IMR-90 (cell line): ENCODE measurements at places on chromosomes 6 and 20. TPM values are rescaled to one million over a fixed set of nuclear protein-coding genes. Genes with fewer than 3 reads are reported as not detected.

Gene DUSP15
- not detected in 2 replicates for total RNA-seq

Gene TAPBP
- total RNA-seq = 12.5 and 13.1 TPM in 2 replicates

Gene SLC22A1
- total RNA-seq = 0.28 TPM in 1 of 2 replicates, not detected in the other

Gene MUCL3
- total RNA-seq = not detected in 2 replicates

Gene PRSS35
- total RNA-seq = 5.2 and 6.7 TPM in 2 replicates

Gene CAGE1
- total RNA-seq = under 0.01 TPM in 1 of 2 replicates, not detected in the other

Gene MLN
- total RNA-seq = not detected in 2 replicates

Gene SYNCRIP
- total RNA-seq = 59.3 and 120 TPM in 2 replicates

Gene FOXA2
- not detected in 2 replicates for total RNA-seq

Gene PRICKLE4
- not detected in 2 replicates for total RNA-seq

Gene TENT5A
- 10.8 and 16.9 TPM in 2 replicates for total RNA-seq

Gene C20orf202
- total RNA-seq = not detected in 2 replicates

Gene SYNDIG1
- total RNA-seq = not detected in 2 replicates

GRCh38 chr20:3323398-3323797 is 84.1 kb downstream of the DNAAF9 start:
- no peak for DNase-seq

- DNase-seq = peak; percentile 97
Observed at GRCh38 chr20:5654557-5654956, 95.6 kb upstream of the SHLD1 start.

DNA sequence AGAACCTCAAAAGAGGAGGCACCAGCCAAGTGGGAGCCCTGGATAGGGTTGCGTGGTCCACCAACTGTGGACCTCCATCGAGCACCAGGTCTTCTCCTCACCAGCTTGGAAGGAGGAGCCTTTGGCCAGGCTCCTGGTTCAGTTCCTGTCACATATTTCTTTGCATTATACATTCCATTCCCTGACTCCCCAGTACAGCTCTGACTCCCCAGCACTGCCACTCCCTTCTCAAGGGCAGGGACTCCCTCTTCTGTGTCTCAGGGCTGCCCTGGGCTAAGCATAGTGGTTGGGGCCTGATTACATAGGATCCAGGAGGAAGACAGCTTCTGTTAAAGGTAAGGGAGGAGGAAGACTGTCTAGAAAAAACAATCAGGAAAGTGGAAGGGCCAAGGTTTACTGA is 91.1 kb downstream of the MRPL14 start:
- no peak for DNase-seq

- peak; percentile 35 for DNase-seq
Observed at GRCh38 chr6:147949981-147950622, 392.5 kb upstream of the SASH1 start.

DNA sequence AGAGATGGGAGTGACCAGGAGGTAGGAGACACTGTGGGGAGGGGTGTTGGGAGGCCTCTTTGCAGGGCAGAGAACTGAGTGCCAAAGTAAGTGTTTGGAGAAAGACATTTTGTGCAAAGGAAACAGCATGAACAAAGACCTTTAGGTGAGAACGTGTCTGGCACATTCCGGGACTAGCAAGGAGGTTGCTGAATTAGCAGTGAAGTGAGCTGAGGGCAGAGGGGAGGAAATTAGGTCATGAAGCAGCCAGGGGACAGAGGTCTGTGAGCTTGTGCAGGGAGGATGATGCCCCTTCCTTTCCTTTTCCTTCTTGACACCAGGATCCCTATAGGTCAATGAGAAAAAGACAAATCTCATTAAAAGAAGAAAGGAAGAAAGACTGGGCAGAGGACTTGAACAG is 21.4 kb upstream of the AHCY start:
- no peak for DNase-seq

- DNase-seq = no peak
Observed at GRCh38 chr6:44631968-44632367, 244.5 kb downstream of the CDC5L start.

- DNase-seq = peak; percentile 98
Observed at GRCh38 chr20:4225745-4226144, 210.4 kb upstream of the RNF24 start.

DNA sequence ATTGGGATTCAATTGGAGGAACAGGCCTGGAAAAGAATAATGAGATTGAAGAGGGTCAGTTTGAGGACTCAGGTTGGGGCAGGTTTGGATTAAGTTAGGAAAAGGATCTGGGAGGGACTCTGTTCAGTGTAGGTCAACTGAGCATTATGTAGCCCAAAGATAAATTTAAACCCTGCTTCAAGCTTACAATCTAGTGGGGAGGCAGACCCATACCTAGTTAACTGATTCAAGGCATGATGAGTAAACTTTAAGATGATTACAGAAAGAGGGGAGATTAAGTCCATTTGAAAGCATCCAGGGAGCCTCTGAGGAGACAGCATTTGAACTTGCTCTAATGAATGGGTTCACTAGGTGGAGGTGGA is 11.4 kb upstream of the LTA start:
- DNase-seq = no peak

GRCh38 chr20:4187147-4187546 is 171.8 kb upstream of the RNF24 start:
- DNase-seq = no peak

GRCh38 chr6:27811451-27811772 is 100.8 kb downstream of the OR2B2 start:
- DNase-seq = no peak

DNA sequence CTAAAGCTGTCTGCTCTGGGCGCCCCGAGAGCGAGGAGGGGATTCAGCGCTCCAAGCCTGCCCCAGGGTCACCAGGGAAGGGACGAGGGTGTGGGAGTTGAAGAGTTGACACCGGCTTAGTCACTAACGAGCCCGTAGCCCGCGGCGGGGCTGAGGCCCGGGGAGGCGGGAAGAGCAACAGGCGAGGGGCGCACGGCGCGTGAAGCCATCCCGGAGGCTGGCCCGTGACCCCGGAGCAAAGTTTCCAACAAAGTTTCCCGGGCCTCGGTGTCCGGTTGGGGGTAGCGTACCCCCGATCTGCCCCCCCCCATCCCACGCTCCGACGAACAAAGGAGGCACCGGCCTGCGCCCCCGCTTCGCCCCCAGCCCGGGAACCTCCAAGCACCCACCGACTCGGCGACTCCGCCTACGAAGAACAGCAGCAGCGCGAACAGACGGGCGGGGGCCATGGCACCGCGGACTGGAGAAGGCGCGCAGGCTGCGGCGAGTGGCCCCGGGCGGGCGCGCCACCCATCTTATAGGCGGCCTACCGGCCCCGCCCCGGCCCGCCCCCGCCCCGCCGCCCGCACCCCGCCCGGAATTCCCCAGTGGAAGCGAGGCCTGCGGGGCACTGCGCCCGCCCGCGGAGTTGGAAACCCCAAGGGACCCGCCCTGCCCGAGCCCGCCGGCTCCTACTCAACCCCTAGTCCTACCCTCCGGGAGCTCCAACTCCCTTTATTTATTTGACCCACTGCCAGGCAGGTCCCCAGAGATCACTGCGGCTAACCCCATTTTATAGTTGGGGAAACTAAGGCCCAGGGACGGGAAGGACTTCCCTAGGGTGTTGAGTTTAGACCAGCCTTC is at the start of gene SDC4:
Gene SDC4 (minus strand): TSS at position 489 of the 843 bp plus-strand sequence. CDS start 40 bp downstream, at position 449.
- peak; percentile 63 for DNase-seq

DNA sequence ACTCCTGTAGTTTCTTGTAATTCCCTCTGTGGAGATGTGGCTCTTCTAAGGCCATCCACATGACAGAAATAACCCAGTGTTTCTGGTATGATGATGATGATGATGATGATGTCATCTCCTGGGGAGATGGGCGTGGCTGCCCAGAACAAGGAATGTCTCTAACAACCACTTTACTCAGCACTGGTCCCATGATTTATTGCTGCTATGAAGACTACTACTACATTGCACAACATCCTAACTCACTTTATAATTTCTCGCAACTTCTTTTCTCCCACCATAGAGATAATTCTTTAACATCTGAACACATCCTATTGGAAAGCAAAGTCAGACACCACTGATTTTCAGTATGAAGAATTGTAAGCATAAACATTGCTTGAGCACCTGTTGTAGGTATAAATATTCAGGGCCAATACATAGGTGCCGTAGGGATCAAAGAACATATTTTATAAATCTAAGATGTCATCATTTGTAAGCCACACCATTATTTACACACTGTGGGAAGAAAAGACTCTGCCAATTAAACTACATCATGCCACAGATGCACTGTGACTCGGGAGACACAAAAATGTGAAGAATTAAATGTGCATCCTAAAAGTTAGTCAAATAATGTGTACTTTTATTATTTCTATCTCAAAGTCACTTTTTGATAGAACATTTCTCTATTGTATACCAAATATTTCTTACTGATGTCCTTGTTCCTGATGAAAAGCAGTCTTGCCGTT is 6.4 kb downstream of the TPMT start:
- DNase-seq = peak; percentile 91

DNA sequence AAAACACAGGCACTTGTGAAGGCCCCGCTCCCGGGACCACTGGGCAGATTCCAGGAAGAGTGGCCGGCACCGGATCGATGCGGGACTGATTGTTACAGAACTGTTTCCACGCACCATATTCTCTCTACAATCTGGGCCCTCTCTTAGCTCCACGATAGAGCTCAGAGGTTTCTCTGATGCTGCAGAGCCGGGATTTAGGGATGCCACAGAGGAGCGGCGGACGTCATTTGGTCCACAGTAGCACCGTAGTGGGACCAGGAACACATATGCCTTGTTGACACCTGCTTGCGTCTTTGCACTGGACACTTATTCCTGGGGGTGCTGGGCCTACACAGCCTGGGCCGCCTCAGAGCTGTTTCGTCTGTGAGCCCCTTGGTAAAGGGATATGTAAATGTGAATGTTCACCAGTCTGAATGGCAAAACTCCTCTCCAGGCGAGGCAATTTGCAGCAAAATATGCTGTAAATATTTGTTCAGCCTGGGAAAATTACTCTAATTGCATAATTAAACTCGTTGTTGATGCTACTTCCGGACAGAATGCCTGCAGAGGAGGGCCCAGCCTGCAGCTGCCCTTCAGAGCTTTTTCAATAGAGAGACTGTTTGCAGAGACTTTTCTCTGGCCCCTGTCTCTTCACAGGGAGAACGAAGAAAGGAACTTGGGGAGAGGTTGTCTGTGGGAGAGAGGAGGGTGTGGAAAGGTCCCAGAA is 9.4 kb downstream of the PCK1 start:
- DNase-seq = no peak

GRCh38 chr20:4522310-4522709 is 199.4 kb upstream of the PRND start:
- DNase-seq = no peak

- no peak for DNase-seq
Observed at GRCh38 chr20:3130051-3130600, 29.5 kb downstream of the FASTKD5 start.

DNA sequence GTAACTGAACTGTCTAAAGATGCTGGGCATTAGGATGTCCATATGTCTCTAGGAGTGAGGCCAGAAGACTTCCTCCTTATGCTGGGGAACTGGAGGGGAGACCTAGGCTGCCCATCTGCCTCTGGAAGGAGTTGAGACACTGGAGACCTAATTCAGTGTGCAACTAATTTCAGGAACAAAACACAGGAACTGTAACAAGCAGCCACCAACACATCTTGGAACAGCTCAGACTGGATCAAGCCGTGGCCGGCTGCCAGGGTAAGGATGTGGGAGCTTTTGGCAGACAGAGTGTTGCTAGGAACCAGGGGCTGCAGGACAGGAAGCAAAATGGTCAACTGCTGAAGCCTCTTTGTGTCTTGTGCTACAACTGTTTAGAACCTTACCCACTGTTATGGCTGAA is 16.4 kb upstream of the MAS1 start:
- DNase-seq = peak; percentile 13

- peak; percentile 9 for DNase-seq
Observed at GRCh38 chr20:19079536-19080299, 132.7 kb upstream of the SLC24A3 start.

GRCh38 chr6:37174515-37175331 is 4.8 kb downstream of the PIM1 start:
- DNase-seq = no peak

- peak; percentile 39 for DNase-seq
Observed at GRCh38 chr20:2874456-2874855, 1.2 kb downstream of the PTPRA start.

DNA sequence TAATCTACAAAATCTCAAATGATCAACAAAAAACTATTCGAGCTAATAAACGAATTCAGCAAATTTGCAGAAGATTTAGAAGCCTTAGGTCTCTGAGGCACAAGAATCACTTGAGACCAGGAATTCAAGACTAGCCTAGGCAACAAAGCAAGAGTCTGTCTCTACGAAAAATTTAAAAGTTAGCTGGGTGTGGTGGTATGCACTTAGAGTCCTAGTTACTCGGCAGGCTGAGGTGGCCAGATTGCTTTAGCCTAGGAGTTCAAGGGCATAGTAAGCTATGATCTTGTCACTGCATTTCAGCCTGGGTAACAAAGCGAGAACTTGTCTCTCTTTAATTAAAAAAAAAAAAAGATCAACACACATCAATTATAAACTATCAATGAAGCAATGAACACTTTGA is 34.2 kb downstream of the FAM184A start:
- DNase-seq = no peak

GRCh38 chr6:147643341-147644200 is 135.1 kb downstream of the SAMD5 start:
- DNase-seq = no peak

DNA sequence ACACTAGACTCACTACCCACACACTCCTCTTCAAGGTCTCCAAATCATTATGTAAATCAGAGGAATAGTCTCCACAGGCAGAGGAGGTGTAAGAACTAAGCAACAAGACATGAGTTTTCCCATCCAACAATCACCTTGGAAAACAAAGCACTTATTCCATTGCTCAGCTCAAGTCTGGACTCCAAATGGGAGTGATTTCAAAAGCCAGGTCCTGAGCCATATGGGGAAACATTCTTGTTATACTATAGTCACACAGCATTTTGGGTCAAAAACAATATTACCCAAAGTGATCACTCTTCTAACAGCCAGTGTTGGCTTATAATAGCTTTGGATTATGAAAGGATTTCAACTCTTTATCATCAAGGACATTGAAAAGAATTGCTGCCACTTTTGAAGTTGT is 3.6 kb upstream of the PRPH2 start:
- DNase-seq = no peak

GRCh38 chr20:51700809-51701285 is 67.3 kb downstream of the ATP9A start:
- peak; percentile 45 for DNase-seq

DNA sequence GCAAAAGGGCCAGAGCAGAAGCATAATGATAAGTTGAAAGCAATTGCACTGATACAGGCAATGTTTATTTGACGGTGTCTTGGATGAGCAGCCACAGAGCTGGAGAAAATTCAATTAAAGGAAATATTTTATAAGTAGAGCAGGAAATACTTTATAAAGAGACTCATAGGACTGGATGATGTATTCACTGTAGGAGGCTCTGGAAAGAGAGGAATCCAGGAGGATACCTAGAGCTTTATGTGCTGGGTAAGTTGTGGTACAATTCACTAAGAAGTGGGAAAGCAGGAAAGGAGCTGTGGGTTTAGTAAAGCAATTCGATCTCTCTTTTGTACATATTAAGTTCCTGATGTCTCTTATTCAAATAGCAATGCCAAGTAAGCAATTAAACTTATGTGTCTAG is 86.3 kb downstream of the C6orf118 start:
- no peak for DNase-seq

- no peak for DNase-seq
Observed at GRCh38 chr20:36154700-36155628, at the start of gene EPB41L1. Gene EPB41L1, plus strand, starts transcription at chr20:36154740. Its CDS starts 19,038 bp downstream, at chr20:36173778.
